ENCODE measurements at places on chromosomes 16 and 17.
A peak's percentile ranks its signal among the peaks of the same experiment; 100 is the strongest.

DNA sequence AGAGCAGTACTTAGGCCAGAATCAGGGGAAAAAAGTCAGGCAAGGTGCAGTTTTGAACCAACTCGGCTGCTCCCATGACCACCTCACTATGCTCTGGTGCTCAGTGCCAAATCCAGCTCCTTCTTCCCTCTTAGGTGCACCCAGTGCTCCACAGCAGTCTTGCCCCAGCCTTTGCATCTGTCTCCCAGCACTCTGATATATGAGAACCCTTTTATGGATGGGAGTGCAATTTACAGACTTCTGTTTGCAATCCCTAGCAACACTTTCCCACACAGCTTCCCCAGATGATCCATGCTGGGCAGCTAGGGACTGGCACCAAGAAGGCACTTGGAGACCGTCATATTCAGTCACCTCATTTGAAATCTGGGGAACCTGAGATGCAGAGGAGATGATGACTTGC, 267.9 kb upstream of the CCL2 start:
- no peak for DNase-seq

- DNase-seq, result no peak
Measured at GRCh38 chr17:72562615-72563188, 441.9 kb downstream of the SOX9 start.

DNA sequence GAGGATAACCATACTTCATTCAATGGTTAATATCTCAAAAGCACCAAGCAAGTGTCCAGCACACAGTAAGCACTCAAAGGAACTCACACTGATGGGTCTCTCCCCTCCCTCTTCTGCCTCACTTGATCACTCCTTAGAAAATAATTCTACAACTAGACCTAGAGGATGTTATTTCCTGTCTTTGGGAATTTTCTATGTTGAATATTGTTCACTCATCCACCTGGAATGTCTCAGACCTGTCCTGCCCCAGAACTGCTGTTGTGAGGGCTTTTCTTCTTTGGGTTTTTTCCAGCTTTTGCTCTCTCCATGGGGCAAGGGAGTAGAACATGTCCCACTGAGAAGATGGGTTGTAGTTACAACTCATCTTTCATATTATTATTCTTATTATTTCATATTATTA, 25.3 kb downstream of the NXPH3 start:
- no peak for DNase-seq

DNA sequence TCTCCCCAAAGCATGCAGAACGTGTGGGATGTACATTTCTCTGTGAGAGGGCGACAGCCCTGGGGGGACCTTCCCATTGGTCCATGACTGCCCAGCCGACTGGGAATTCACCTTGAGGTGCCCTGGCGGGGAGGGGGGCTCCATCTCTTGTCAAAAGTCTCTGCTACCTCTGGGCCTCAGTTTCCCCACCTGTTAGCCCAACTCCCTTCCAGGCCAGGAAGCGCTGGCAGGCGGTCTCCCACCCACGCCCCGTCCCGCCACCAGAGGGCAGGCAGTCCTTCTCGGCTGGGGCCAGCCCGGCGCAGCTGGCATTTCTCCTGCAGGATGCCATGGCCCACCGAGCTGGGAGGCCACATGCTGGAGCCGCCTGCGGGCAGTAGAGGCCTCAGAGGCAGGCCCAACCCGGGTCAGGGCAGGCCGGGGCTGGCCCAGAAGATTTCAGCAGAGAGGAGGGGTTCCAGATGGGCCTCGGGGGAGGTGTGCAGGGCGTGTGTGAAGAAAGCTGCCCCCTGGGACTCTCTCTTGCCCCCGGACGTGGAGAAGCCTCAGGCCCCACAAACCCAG, 16.6 kb downstream of the CD7 start:
- no peak for DNase-seq

- peak; percentile 56 for DNase-seq
Measured at GRCh38 chr17:28900986-28901726, 1.7 kb downstream of the DHRS13 start.

GRCh38 chr17:48179071-48179945, 71.7 kb downstream of the SNX11 start:
- DNase-seq, result no peak

- no peak for DNase-seq
Measured at GRCh38 chr16:10812312-10813098, 6.1 kb downstream of the TVP23A start.

DNA sequence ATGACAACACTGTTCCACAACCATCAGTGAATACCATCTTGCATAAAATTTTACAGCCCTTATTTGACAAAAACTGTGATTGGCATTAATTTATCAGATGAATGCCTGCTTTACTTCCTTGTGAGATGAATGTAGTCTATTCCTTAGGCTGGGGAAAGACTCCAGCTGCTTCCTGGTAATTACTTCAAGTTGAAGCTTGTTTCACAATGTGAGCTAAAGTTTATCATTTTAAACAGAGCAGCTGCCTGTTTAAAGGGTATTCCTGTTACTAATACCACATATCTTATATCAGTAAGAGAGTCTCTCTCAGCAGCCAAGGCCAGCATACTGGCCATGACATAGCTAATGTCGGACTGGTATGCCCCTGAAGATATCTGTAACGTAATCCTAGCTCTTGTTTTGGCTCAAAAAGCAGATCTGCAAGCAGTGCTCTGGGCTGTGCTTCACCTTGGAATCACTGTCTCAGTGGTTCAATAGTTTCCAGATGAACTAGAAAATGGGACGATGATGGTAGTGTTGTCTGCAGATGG, 13.2 kb upstream of the ARL2BP start:
- no peak for DNase-seq

DNA sequence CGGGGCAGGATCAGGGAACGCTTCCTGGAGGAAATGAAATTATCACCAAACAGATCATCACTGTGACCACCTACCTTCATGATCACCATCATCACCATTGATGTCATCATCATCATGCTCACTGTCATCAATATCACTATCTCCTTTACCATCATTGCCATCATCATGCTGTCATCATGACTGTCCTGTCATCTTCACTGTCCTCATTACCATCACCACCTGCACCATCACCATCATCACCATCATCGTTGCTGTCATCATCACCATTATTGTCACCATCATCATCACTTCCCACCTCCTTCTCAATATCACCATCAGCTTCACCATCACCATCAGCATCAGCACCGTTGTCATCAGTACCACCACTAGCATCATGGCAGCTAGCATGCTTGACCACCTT, 65.3 kb downstream of the NTN1 start:
- DNase-seq, result no peak

DNA sequence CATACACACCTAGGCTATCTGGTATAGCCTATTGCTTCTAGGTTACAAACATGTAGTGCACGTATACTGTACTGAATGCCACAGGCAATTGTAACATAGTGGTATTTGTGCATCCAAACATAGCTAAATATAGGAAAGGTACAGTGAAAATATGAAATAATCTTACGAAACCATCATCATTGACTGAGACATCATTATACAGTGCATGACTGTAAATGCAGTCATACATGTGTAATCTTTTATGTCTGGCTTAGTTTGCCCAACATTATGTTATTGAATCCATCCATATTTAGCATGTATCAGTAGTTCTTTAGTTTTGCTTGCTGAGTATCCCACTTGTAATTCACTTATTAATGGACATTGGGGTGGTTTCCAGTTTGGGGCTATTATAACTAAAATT, 124.9 kb downstream of the CYLD start:
- DNase-seq, result no peak

DNA sequence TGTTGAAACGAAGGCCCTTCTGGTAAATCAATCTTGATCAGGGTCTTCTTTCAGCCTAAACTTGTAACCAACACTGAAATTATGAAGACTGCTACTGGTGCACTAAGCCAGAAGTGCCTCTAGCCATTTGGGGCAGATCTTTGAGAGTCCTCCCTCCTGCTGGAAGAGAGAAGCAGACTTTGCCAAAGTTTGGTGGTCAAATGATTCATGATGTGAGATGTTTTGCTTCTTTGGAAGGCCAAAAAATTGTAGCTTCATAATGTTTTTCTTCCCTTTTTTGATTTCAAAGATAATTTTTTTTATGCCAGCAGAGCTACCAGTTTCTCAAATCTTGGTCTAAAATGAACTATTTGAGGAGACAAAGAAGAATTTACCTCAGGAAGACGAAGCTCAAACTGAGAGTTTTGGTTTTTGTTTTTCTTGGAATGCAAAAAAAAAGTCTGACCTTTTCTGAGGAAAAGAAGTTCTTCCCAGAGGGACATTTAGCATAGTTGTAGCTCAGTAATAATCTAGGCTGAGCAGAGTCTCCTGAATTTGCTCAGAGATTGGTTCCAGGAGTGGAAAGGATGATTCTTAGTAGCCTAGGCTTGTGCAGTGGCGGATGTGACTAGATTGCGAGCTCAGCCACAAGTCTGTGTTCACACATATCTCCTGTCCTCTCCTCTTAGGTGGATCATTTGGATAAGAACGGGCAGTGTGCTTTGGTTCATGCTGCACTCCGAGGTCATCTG, 50.9 kb downstream of the CYB561 start:
- no peak for DNase-seq

- no peak for DNase-seq
Measured at GRCh38 chr16:75627851-75628250, 4.8 kb upstream of the ADAT1 start.

GRCh38 chr16:28505489-28506137, 1.0 kb downstream of the IL27 start:
- no peak for DNase-seq

DNA sequence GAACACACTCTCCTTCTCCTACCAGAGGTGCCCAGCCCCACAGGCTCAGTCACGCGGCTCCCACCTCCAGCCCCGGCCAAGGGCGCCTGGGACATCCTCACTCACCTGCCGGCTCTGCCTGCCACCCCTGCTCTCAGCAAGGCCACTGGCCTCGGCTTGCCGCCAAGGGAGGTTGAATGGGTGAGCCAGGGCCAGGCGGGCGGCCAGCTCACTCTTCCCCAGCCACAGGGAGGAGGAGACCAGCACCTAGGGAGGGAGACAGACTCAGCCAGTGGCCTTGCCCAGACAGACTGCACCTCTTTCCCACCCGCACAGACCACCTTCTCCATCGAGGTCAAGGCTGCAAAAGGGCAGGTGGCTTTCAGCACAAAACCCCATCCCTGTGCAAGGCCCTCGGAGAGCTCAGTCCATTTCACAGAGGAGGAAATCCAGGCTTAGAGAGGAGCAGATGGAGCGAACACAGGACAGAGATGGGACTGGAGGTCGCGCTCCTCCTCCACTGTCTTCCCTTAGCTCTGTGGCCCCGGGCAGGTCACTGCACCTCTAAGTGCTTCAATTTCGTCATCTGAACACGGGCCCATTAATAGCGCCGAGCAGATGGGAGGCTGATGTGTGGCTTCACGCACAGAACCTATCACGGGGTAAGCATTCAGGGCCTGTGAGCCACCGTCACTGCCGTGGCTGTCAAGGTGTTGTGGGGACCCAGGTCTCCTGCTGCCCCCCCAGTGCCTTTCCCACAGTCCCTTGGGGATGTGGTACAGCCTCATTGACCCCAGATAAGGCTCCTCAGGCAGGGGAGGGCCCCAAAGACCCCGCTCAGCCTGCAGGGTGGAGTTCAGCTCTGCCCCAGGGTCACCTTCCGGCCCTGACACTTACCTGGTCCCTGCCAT, 56.1 kb downstream of the RMI2 start:
- no peak for DNase-seq

GRCh38 chr16:9003322-9003721, 39.6 kb upstream of the USP7 start:
- DNase-seq, result no peak

DNA sequence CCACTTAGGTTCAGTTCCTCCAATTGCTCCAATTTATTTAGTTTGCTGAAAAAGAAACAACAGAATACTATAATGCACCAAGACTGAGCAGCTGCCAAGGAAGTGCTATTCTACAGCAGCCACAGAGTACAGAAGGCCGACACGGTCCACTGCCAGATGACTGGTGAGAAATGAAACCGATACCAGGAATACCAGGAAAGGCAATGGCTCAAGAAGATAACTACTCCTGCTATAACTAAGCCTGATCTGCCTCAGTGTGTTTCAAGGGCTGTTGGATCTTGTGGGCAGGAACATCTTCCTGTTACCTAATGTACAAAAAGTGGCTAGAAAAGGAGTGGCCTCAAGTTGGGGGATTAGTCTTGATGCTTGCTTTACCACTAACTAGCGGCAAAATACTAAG, 32.8 kb downstream of the MARVELD3 start:
- no peak for DNase-seq

Data from tibial artery (tissue), 4 donors.